ENCODE measurements at places on chromosomes 4 and X. TPM values are rescaled to one million over a fixed set of nuclear protein-coding genes. Genes with fewer than 3 reads are reported as not detected.

DNA sequence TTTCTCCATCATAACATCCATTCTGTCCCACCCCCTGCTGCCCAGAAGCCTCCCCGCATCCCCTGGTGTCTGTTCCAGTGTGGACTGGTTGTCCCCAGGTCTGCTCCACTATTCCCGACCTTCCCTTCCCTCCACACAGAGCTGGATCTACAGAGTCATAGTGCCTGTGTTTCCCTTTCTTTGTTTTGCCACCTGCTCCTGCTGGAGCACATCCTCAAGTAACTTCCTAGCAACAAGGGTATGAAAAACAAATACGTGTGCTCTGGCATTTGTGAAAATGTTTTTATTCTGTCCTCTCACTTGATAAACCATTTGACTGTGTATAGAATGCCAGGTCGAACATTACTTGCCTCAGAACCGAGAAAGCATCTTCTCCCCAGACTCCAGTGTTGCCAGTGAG lies 29.9 kb upstream of the ADRA2C start:
- no peak for DNase-seq

DNA sequence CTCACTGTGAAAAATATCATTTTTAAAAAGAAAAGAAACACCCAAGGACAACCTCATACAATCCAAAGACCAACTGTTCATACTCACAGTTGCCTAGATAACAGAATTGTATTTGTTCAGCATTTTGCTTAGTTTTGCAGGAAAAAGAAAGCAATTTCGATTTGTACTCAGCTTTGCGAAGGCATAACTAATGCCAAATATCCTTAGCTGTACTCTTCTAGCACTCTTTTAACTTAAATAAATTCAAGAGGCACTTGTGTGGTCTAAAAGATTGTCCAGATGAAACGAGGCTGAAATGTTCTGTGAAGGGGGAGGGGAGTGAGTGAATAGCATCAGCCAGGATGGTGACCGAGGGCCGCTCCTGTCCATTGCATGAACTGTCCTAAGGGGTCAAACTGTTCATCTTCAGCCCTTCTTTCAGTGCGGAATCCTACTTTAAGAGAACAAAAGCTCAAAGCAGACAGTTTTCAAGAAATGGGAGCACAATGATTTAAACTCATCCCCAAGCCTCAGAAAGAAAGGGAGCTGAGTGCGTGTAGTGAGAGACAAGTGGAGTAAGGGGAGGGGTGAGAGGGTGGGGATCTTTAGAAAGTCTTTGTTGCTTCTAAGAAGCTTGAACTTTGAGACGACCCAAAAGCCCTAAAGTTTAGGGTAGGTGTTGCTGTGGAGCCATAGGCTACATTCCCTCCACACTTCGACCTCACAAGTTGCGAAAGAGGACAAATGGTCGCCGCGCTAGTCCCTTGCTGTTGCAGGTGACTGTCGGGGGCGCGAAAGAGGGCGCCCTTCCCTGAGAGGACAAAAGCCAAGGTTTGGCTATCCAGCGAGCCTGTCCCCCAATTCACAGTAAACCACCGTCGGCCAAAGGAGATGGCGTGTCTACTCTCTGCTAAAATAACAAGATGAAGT lies 4.0 kb upstream of the NEUROG2 start:
- no peak for DNase-seq

GRCh38 chrX:97751735-97752134 lies 868.0 kb downstream of the RPA4 start:
- DNase-seq, result no peak

GRCh38 chr4:38387348-38387747 lies 276.7 kb upstream of the KLF3 start:
- DNase-seq, result no peak

The RBM47 gene
- total RNA-seq, result 6.4 TPM
